ENCODE measurements at places on chromosomes 3 and 15.

DNA sequence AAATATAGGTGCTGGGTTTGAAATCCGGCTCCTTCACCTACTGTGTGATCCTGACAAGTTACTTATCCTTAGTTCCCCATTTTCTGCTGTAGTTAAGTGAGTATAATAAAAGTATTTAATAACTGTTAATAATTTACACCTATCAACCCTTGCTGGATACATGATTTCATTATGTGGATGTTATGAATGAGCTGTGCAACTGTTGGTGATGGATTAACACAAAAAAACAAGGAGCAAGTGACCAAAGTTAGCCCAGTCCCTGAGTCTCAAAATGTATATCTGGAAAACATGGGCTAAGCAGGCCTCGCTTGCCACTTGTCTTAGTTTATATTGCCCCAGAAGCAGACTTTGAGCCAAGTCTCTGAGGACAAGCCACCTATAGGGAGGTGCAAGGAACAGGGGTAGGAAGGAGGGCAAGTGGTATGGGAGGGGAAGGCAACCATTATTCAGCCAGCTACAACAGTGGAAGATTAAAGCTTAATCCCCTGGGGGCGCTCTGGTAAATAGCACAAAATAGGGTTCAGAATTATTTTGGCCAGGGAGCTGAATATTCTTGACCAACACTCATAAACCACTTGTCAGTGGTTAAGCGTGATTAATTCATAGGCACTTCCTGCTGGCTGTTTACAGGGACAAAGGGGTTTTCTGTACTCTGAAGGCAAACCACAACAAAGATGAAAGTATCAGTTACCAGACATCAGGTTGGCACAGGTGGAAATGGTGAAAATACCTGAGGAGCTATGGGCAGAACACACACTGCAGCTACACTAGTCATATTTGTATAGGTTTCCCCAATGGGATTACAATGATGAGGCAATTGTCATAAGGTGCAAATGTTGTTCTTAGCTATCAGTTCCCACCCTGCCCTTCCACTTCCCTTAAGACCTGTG, 76.2 kb downstream of the TRIM42 start:
- DNase-seq: no peak

DNA sequence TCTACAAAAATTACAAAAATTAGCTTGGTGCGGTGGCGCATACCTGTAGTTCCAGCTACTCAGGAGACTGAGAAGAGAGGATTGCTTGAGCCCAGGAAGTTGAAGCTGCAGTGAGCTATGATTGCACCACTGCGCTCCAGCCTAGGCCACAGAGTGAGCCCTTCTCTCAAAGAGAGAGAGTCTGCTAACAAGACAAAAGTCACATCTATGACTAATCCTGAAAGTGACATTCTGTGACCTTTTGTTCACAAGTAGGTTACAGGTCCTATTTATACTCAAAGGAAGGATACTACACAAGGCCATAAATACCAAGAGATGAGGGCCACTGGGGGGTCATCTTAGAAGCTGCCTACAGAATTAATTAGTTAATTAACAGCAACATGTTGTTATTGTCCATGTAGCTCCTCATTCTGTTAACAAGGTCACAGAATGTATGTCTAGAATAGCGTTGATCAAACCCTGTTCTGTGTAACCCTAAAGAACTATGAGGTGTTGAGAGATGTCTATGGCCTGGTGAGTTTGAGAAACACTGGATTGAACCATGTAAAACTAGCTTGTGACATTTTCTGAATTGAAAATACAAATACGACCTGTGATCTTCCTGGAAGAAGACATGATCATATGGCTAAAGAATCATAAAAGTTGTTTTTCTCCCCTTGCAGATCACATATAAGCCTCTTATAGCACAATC, 97.0 kb downstream of the SAMMSON start:
- no peak for DNase-seq

GRCh38 chr15:96360581-96361308, 30.2 kb downstream of the NR2F2 start:
- peak; percentile 29 for DNase-seq

DNA sequence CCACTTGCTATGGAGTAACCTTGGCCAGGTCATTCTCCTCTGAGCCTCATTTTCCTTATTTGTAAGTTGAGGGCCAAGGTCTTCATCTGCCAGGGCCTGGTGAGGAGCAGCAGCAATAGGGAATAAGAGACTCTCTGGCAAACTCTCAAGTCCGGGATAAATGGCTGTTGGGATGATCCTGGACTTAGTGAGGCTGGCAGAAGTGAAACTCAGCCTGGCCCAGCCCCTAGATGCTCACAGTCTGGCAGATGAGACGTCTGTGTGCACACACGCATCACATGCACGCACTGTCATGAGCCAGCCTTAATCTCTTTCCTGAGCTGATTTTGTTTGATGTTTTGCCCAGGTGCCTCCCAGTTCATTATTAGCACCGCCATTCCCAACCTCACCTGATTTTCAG, 26.8 kb downstream of the SLC6A6 start:
- DNase-seq: no peak

DNA sequence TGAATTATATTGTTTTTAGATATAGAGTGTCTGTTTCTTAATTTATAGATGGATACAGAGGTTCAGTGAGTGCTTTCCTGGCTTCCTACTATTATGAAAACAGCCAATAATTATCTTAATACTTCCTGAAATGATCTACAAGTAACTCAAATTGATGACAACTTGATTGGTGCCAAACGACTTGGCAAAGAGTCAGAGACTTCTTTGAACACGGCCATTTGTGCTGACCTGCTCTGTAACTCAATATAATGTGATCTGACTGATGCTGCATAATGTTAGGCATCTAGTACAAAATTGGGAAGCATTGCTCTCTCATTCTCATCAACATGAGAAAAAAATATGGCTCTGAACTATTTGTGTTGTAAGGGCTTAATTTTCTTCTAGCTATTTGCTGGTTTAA, 193.9 kb downstream of the DIPK2A start:
- DNase-seq: no peak

GRCh38 chr3:186852994-186853393, 10.5 kb downstream of the ADIPOQ start:
- no peak for DNase-seq

- no peak for DNase-seq
Observed at GRCh38 chr3:158267015-158267414, 157.1 kb downstream of the RSRC1 start.

DNA sequence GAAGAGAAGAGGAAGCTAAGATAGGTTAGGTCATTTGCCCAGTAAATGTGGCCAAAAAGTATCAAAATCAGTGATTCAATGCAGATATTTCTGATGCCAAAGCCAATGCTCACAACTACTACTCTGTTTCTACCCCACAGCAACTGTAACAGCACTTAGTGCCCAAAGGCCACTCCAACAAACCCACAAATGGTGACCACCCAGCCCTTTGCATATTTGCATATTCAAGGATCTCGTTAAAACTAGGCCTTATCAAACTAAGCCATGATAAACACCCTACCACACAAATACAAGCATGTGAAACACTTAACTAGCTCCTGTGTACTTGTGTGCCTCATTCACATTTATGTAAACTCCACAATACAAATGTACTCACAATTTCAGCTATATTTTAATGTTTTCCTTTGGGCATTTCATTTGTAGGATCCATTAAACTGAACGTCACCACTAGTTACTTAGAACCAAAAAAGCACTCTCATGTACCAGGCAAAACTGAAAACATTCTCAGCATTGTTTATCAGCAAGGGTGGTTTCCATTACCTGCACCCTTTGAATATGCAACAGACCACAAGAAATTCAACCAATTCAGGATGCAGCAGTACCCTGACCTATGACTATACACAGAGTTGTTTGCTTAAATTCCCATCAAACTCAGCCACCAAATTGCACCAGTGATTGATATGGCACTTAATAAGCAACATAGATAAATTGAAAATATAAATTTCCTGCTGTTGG, 111.2 kb upstream of the STT3B start:
- DNase-seq: no peak

- DNase-seq: peak; percentile 66
Observed at GRCh38 chr15:73684581-73685455, 635 bp downstream of the CD276 start.

DNA sequence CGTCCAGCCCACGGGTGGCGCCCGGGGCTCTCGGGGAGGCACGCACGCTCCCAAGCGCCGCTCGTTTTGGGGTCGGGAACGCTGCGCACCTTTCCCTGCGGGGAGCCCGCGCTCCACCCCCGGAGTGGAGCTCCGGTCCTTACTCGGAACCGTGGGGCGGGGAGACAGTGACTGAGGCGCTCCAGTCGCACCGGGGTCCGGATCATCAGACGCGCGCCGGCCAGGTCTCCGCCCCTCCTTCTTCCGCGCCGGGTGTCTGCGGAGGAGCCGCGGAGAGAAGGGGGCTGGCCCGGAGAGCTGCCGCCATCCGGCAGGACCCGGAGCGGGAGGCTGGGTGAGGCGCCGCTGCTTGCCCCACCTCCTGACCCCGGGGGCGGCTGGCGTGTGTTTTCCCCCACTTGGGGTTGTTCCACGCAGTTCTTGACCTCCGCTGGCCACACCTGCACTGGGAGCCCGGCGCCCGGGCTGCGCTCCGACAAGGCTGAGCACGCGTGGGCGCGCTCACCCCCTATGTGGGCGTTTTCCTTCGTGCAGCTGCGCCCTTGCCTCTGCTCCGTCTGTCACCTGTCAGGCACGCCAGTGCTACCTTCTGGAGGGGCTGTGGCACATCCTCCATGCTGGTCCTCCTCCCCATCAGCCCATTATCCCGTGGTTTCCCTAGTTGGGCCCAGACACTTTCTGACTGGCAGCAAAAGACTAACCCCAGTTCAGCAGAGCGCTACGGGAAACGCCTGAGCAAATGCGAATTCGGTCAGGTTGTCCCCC, at the start of gene MCF2L2:
Gene MCF2L2, minus strand, starts transcription at position 173 of the 765 bp plus-strand sequence. CDS start 642 bp downstream, outside the sequence.
- DNase-seq: peak; percentile 12

GRCh38 chr3:107372506-107372905, 4.7 kb upstream of the CCDC54 start:
- no peak for DNase-seq

GRCh38 chr3:197692641-197693040, 44.1 kb downstream of the RUBCN start:
- DNase-seq: peak; percentile 75

GRCh38 chr3:71189480-71189879, 394.0 kb downstream of the FOXP1 start:
- DNase-seq: no peak

- DNase-seq: no peak
Observed at GRCh38 chr3:76565496-76566210, 474.2 kb upstream of the ROBO2 start.

- no peak for DNase-seq
Observed at GRCh38 chr15:68439506-68439905, 7.5 kb upstream of the ITGA11 start.

DNA sequence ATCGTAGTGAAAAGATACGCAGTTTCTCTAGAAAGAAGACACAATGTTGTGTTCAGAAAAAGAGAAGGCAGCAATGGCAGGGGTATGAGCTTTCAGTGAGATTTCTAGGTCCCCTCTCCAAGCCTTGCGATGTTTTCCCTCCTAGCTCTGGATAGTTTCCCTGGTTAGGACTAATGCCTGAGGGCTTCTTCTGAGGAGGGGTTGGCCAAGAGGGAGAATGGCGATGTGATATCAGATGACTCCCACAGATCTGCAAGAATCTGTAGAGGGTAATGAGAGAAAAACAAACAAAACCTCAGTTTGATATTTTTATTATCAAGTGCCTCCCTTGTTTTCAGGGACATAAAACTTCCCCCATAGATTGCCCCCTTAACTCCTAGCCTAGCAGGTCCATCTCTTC, 4.1 kb upstream of the CLDN1 start:
- peak; percentile 28 for DNase-seq

GRCh38 chr15:75542386-75542797, 36.7 kb downstream of the PTPN9 start:
- DNase-seq: peak; percentile 61

DNA sequence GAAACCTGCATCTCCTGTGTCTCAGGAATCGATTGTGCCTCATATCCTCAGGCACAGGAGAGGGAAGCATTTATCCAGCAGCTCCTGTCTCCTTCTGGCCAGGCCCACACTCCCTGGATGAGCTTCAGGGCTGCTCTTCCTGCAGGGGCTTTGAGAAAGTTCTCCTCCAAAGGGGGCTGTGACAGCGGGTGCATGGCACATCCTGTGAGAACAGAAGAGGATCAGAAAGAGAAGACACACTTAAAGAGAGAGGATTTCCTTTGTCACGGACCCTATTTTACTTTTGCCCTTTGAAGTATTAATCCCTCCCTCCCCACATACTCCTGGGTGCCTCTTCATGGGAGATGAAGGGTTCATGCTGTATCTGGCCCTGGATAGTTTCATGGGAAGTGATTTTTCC, 46.0 kb downstream of the MFSD1 start:
- DNase-seq: no peak

DNA sequence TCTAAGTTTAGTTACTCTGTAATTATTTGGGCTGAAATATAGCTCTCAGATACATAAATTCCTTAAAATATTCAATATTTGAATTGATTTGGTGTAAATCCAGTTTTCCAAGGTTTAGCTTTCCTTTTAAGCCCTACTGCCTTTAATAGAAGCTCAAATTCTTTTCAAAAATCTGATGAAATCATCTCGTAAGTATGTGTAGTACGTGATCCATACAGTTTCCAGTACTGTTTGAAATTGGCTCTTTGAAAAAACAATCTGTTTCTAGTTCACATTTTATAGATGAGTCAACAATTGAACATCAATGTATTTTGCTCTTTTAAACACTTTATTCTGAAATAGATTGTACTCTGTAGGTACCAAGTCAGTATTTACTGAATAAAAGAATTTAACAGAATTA, 84.2 kb downstream of the LRRC49 start:
- no peak for DNase-seq

- DNase-seq: peak; percentile 65
Observed at GRCh38 chr3:72722930-72723726, 125.1 kb downstream of the SHQ1 start.

DNA sequence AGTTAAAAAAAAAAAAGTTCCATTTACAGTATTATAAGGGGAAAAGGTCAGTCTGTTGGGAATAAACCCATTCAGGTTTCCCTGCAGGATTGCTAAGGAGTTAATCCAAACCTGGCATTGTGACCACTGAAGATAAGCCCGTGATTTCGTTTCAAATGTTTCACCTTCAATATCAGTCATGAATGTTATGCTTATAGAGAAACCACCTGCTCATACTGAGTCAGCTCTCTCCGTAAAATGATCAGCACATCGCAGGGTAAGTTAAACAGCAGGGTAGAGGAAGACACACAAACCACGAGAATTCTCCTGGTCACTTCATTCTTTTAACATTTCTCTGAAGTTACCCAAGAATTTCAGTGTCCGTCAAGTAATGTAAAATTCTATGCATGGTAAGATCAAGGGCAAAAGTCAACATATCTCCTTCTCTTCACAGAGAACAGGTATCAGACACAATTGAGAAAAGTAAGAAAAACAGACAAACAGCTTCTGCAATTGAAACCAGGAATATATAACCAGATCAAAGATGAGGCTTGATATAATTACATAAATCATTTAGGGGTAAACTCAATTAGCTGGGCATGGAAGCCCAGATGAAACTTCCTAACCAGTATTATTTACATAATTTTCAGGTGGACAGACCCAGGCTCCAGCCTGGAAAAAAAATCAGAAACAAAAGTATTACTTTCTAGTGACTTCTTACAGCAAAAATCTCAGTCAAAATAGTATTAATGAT, 67.6 kb upstream of the ARHGEF3 start:
- DNase-seq: peak; percentile 28

- no peak for DNase-seq
Observed at GRCh38 chr3:38129058-38129457, 7.9 kb downstream of the ACAA1 start.
